ENCODE measurements at places on chromosomes 3 and 15.

GRCh38 chr3:156071031-156071430, 49.3 kb upstream of the KCNAB1 start:
- DNase-seq = no peak

DNA sequence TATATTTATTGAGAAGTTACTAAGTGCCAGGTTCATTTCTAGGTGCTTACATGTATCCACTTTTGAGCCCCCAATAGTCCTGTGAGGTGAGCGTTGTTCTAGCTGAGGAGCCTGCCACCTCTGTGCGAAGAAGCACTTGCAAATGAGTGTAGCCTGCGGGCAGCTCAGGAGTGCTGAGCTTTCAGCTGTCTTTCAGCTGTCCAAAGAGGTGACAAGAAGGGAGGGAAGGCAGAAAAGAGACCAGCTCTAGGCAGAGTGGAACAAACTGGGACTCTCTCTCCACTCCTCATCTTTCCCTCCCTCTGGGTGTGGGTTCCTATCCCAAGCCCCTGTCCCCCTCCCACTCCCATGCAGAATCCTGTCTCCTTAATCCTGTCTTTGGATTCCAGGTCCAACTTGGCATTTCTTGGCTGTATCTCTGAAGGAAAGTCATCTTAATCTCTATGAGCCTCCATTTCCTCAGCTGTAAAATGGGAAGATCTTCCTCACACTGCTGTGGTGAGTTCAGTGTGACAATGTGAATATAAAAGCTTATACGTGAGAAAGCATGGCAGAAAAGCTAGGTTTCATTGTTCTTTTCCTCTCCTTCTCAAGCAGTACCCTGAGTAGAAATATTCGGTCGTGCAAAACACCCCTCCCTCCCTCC, 6.7 kb upstream of the SRP14 start:
- no peak for DNase-seq

- DNase-seq = no peak
Observed at GRCh38 chr3:25870452-25870851, 80.6 kb downstream of the OXSM start.

- no peak for DNase-seq
Observed at GRCh38 chr15:79858469-79858868, 38.3 kb downstream of the MTHFS start.

- DNase-seq = no peak
Observed at GRCh38 chr3:47954567-47954966, 61.6 kb downstream of the MAP4 start.

- DNase-seq = no peak
Observed at GRCh38 chr3:1774597-1774996, 324.1 kb upstream of the CNTN4 start.

- DNase-seq = no peak
Observed at GRCh38 chr15:21268436-21268940, 171.8 kb downstream of the POTEB3 start.

DNA sequence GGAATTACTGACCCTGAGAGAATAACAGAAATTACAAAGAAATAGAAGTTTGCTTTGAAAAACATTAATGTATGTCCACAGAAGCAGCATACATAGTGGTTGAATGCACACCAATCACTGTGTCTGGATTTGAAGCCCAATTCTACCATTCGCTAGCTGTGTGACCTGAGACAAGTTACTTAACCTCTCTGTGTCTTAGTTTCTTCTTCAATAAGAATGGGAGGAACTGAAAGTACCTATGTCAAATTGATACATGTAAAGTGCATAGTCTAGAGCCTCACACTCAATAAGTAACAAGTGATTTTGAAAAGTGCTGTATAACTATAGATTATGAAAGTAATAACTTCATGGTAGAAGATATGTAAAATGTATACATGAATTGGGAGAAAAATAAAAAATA, 457.8 kb downstream of the FOXP1 start:
- DNase-seq = no peak

DNA sequence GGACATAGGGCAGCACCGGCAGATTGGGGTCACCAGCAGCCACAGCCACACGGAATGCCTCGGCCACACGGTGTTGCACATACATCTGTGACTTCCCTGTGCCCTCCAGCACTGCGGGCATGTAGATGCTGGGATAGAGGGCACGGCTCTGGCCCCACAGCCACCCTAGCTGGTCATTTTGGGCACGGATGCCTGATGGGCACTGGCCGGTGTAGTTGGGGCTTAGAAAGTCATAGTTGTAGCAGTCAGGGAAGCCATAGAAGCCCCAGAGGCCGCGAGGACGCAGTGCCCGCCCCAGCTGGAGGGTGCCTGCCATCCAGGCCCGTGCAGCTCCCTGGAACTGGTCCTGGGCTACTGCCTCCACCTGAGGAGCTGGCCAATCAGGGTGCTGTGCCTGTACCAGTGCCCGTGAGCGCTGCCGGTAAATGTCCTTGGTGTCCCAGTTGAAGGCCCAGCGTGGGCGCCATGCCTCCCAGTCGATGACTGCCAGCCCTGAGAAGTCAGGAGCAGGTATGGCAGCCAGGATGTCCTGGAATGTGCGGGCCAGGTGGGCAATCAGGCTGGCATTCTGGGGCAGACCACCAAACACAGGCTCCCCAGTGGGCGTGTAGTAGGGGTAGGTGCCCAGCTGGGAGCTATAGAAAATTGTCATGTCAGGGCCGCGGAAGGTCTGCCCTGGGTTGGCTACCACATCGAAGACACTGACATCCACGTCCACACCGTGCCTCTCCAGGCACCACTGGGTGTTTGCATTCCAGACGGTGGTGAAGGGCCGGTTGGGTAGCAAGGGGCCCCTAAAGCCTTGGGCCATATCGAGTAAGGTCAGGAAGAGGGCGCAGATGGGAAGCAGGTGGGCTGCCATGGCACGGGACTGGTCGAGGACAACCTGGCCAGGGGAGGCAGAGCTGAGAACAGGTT, 1.0 kb downstream of the HYAL1 start:
- DNase-seq = no peak

- DNase-seq = no peak
Observed at GRCh38 chr3:100426067-100426682, 24.8 kb downstream of the LNP1 start.

DNA sequence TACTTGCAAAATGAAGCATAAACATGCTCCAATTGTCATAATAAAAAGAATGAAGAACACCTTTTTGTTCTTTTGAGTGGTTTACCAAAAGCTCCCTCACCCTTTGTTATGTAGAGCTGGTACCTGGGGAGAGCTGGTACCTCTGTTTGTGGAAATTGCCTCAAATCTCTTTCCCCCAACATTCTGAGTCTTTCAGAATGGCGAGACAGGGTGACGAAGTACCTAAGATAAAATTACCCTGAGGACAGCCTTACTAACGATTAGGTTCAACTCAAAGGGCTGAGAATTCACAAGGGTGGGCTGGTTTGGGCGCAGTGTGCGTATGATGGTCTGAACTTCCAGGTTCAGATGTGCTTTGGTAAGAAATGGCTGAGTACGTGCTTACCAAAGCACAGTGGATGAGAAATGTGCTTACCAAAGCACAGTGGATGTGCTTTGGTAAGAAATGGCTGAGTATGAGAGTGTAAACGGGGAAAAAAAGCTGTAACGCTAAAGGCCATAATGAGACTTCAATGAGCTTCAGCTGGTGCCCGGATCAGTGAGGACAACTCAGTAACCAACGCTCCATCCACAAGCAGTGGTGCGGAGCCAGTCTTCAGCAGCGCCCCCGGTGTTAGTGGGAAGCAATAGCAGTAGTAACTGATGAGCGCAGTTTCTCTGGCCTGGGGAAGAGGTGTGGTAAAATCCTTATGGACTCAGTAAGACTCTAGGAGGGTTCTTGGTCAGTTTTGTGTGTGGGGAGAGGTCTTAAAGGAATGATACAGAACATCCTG, 72.3 kb upstream of the LRIG1 start:
- no peak for DNase-seq

DNA sequence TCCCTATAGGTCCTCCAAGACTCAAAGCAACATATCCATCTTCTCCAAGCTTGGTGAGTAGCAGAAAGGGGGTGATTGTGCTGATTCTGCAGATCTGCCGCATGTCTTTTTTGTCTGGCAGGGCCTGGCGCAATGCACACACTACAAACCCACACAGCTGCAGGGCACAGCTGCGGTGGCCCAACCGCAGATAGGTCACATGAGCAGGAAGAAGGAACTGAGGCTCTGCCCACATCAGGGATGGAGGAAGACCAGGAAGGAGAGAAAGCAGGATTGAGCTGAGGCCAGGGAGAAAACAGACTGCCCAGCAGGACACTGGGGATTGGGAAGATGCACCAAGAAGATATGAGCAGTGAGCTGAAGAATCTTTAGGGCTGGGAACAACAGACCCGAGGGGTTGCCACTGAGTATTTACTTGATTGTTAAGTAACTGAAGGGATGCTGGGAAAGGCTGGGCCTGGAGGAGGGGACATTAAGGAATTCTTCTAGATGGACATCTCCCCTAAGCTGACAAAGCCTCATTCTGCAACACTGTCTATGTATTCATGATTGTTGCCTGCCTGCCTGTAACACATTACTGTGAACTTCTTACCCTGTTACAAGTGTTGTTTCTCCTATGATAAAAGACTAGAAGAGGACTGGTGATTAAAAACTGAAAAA, 126.7 kb downstream of the MYLK start:
- DNase-seq = no peak

GRCh38 chr15:40714144-40714543, 19.2 kb downstream of the RAD51 start:
- DNase-seq = no peak

DNA sequence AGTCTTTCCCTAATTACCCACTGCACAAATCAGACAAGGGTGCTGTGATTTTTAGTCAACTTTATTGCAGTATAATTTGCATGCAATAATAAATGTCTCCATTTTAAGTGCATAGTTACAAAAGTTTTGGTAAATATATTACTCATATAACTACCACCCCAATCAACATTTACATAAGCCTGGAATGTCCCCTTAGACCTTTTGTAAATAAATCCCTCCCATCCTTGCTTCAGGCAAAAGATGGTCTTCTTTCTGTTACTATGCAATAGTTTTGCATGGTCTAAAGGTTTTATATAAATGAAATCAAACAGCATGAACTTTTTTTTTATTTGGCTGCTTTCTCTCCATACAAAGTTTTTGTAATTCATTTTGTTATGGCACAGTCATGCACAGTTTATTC, 235.4 kb downstream of the PYDC2 start:
- DNase-seq = no peak

DNA sequence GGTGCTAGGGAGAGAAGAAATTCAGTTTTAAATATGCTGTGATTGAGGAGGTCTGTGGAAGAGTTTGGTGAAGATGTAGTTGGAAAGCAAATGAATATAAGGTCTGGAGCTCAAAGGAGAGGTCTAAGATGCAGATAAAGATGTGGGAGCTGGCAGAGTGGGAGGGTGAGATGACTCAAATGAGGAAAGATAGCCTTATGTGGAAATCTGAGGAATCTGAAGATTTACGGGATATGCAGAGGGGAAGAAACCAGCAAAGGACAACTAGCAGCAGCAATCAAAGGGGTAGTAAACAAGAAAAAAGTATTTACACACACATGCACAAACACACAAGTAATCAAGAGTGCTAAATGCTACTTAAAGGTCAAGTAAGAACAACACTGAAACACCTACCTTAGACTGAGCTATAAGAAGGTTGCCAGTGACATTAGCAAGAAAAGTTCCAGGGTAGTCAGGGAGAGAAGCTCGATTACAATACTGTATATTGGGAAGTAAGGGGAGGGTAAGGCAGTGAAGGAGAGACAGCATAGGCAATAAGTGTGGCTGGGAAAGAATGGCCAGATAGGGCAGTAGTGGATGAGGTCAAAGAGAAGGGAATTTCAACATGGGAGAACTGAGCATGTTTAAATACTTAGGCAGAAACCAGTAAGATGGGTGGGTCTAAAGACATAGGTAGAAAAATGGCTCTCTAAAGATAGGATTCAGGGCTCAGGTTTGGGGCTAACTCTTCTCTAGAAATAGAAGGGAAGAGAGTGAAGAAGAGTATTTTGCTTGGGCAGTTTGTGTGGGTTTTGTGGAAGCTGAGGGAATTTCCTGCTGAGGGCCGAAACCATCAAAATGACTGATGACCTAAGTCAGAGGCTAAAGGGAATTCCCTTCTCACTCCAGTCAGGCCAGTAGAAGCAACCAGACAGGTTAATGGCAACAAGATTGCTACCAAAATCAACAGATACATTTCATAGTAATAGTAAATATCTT, 8.9 kb downstream of the CMTM6 start:
- DNase-seq = no peak

DNA sequence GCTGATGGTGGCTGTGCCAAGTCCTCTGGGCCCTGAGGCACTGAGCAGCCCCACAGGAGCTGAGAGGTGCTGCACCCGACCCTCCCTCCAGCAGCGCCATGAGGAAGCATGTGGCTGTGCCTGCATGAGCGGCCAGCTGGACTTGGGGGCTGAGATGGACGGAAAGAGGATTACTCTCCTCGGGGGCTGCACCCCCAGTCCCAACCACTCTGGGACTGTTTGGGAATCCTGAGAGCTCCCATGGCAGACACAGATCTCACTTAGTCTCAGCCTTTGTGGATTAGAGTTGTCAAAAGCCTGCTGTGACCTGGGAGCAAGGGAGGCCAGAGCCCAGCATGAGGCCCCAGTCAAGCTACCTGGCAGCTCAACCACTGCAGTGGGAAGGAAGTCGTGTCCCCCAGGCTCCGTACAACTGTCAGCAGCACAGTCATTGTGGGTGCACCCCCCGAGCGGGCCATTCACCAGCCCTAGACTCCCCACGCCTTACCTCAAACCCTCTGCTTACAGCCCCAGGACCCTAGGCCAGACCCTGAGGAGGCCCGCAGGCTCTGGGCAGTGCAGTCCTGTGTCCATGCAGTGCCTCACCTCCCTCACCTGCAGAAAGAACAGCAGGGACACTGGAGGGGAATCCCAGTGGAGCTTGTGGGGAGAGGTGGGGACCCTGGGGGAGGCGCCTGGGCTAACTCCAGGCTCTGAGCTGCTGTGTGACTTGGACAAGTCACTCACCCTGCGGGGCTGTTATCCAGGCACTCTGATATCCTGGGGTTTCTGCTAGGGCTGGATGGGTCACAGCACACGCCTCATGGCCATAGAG, 17.1 kb downstream of the PRR23E start:
- no peak for DNase-seq

- DNase-seq = no peak
Observed at GRCh38 chr3:177578488-177578887, 381.2 kb upstream of the TBL1XR1 start.

GRCh38 chr15:70001859-70002258, 95.9 kb downstream of the TLE3 start:
- DNase-seq = no peak

DNA sequence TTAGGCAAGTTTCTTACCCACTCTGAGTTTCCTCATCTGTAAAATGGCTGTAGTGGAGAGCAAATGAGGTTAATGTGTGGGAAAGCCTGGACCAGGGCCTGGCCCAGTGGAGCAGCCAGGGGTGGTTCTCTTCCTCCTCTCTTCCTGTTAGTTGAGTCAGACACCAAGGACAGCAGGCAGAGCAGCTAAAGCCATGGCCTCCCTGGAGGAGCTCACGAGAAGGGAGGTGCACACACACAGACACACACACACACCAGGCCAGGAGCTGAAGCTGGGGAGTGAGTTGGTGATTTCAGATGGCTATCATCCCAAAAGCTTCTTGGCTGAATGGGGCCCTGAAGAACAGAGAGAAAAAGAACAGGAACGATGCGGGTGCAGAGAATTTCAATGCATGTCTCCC, 33.2 kb upstream of the TSPAN3 start:
- no peak for DNase-seq

GRCh38 chr3:189787632-189788031, 156.4 kb downstream of the TP63 start:
- DNase-seq = no peak

Data from stimulated activated CD4-positive, alpha-beta T cell treated with anti-CD3 and anti-CD28 coated beads, Interleukin-15, amount 100 ng/mL, for 48 hours (primary cell).